ENCODE measurements at places on chromosomes 2 and 18. TPM values are rescaled to one million over a fixed set of nuclear protein-coding genes. Genes with fewer than 3 reads are reported as not detected.

LINC00305 gene
- not detected for total RNA-seq

GATA6 gene
- 56.0 TPM for total RNA-seq

OTOF gene
- not detected for total RNA-seq

HSPE1 gene
- total RNA-seq: 107 TPM

- no peak for DNase-seq
Measured at GRCh38 chr18:6781796-6782195, 52.3 kb downstream of the ARHGAP28 start.

GRCh38 chr2:206971805-206972204 lies 32.5 kb downstream of the CPO start:
- peak; percentile 47 for DNase-seq

- no peak for DNase-seq
Measured at GRCh38 chr2:33126958-33127357, 180.2 kb downstream of the LTBP1 start.

GRCh38 chr2:38178556-38179419 lies 102.8 kb upstream of the CYP1B1 start:
- no peak for DNase-seq

GRCh38 chr18:11581286-11581685 lies 28.1 kb upstream of the SLC35G4 start:
- no peak for DNase-seq

DNA sequence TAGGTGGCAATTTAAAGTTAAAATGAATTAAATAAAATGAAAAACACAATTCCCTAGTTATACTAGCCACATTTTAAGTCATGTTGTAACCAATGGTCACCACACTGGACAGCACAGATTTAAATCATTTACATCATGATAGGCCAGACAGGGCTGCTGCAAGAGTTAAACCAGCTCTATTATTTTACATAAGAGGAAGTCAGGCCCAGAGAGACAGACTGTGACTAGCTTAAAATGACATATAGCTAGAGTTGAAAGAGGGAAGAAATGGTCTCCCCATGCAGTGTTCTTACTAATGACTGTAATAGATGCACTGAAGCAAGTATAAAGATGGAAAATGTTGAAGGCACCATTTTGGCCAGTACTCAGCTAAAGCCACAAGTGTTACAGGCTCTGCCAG lies 69.6 kb downstream of the SLC66A3 start:
- no peak for DNase-seq

DNA sequence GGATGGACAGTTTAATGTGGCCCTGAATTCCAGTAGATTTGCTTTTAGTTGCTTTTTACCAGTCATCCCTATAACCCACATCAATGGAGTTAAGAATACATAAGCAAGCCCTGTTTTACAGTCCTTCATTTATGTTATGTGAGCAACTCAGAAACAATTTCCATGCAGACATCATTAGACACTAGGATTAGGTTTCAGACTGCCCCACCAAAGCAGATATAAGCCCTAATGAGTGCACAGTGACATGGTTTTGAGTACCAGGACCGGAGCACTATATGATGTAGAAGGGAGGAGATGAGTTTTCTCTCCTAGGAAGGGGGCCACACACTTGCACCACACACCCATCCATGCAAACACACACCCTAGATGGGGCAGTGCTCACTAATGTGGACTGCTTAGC lies 15.5 kb downstream of the KCNS3 start:
- no peak for DNase-seq

- no peak for DNase-seq
Measured at GRCh38 chr2:166179201-166179600, 51.4 kb upstream of the SCN1A start.

- DNase-seq: no peak
Measured at GRCh38 chr18:9616049-9616448, 1.7 kb upstream of the PPP4R1 start.

DNA sequence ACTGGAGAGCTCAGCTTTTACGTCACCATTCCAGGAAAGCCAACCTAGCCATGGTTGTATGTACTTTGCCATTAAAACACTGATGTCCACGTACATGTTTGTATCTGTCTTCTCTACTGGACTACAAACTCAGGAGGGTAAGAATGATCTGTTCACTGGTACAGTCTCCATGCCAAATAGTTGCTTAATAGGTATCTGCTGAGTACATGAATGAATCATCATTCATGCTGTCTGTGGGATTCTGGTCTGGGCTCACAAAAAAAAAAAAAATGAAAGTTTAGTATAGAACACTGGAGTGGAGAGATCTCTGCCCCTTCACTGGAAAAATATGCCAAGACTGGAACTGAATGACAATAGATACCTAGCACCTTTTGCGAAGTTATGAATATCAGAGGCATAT lies 102.6 kb upstream of the ITGA4 start:
- DNase-seq: no peak

- DNase-seq: no peak
Measured at GRCh38 chr2:201255408-201256033, 4.8 kb upstream of the CASP8 start.

DNA sequence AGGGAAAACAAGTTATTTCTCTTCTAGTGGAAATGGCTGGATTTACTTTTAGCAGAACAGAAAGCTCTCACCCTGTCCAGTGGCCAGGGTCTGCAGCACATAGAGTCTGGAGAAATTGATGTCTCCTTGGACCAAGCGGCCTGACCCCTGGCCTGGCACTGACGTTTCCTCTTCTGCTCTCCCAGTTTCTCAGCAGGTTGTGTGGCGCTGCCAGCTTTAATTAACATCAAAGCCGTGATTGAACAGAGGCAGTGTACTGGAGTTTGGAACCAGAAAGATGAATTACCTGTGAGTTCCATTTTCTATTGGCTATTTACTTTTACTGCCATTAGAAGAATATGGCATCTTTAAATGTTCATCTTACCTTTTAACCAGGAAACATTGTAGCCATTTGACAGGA lies 20.9 kb downstream of the CD8A start:
- DNase-seq: no peak

GRCh38 chr2:9770308-9771100 lies 72.8 kb upstream of the TAF1B start:
- DNase-seq: peak; percentile 77

- DNase-seq: no peak
Measured at GRCh38 chr2:16620590-16620989, 45.0 kb downstream of the CYRIA start.

- DNase-seq: no peak
Measured at GRCh38 chr2:143700865-143701264, 571.6 kb downstream of the ARHGAP15 start.
